ENCODE measurements at places on chromosomes 5 and 9.

GRCh38 chr9:73206851-73207250 lies 55.2 kb downstream of the ANXA1 start:
- no peaks in the 10 kb centered on the region for H3K4me1 ChIP-seq
- DNase-seq = no peak
- H3K36me3 ChIP-seq = no peaks in the 10 kb centered on the region

DNA sequence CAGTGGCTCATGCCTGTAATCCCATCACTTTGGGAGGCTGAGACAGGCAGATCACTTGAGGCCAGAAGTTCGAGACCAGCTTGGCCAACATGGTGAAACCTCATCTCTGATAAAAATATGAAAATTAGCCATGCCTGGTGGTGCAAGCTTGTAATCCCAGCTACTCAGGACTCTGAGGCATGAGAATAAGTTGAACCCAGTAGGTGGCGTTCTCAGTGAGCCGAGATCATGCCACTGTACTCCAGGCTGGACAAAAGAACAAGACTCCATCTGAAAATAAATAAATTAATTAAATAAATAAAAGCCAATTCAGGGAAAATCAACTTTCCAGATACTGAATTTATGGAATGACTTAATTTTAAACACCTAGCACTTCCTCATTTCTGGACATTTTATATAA lies 1722.1 kb downstream of the MAT2B start:
- H3K27me3 ChIP-seq = no peaks in the 10 kb centered on the region
- H3K27ac ChIP-seq = no peak overlapping the region
- no peaks in the 10 kb centered on the region for H3K36me3 ChIP-seq
- no peak overlapping the region for H3K4me3 ChIP-seq
- no peak for DNase-seq
- no peaks in the 10 kb centered on the region for H3K4me1 ChIP-seq

DNA sequence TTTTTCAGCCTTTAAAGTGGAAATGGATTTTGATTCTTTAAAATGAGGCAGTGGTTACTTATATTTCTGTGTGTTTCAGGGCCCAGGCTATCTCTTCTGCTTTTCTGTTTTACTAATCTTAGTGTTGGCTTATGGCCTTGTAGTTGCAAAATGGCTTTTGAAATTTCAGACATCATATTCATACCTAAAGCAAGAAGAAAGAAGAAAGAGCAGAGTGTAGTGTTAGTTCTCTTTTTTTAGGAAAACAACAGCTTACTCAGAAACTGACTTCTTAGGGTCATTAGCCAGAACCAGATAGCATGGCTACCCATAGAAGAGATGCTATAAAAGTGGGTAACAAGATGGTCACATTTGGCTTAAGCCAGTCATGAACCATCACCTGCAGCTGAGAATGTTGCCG lies 20.9 kb downstream of the ZBED3 start:
- DNase-seq = no peak
- no peak overlapping the region for H3K4me3 ChIP-seq
- H3K27ac ChIP-seq = no peak overlapping the region
- no peaks in the 10 kb centered on the region for H3K27me3 ChIP-seq

- H3K36me3 ChIP-seq = peaks cover 2% of the 10 kb centered on the region
- no peak for DNase-seq
- H3K4me3 ChIP-seq = no peak overlapping the region
- no peak overlapping the region for H3K27ac ChIP-seq
Observed at GRCh38 chr9:112809906-112810305, 59.3 kb downstream of the SNX30 start.

GRCh38 chr5:69530561-69531405 lies 29.2 kb upstream of the GTF2H2C start:
- H3K27ac ChIP-seq = no peak overlapping the region
- H3K4me1 ChIP-seq = no peaks in the 10 kb centered on the region
- H3K4me3 ChIP-seq = no peak overlapping the region
- H3K36me3 ChIP-seq = no peaks in the 10 kb centered on the region

GRCh38 chr5:124474528-124475215 lies 271.8 kb downstream of the ZNF608 start:
- DNase-seq = no peak
- H3K4me1 ChIP-seq = no peaks in the 10 kb centered on the region
- H3K27ac ChIP-seq = no peak overlapping the region
- no peaks in the 10 kb centered on the region for H3K27me3 ChIP-seq
- no peak overlapping the region for H3K4me3 ChIP-seq

- H3K27ac ChIP-seq = no peak overlapping the region
- DNase-seq = no peak
- no peaks in the 10 kb centered on the region for H3K36me3 ChIP-seq
- no peaks in the 10 kb centered on the region for H3K4me1 ChIP-seq
- H3K4me3 ChIP-seq = no peak overlapping the region
- H3K27me3 ChIP-seq = peaks cover 7% of the 10 kb centered on the region
Observed at GRCh38 chr5:137392261-137392660, 106.9 kb downstream of the SPOCK1 start.

- H3K27ac ChIP-seq = no peak overlapping the region
- H3K36me3 ChIP-seq = peaks cover 9% of the 10 kb centered on the region
- H3K4me3 ChIP-seq = no peak overlapping the region
- H3K4me1 ChIP-seq = peaks cover 22% of the 10 kb centered on the region
Observed at GRCh38 chr9:99027443-99027842, 77.5 kb upstream of the TGFBR1 start.

GRCh38 chr9:17824191-17824590 lies 245.3 kb downstream of the SH3GL2 start:
- H3K36me3 ChIP-seq = no peaks in the 10 kb centered on the region
- H3K27me3 ChIP-seq = no peaks in the 10 kb centered on the region
- DNase-seq = no peak
- peaks cover 5% of the 10 kb centered on the region for H3K4me1 ChIP-seq

- H3K36me3 ChIP-seq = no peaks in the 10 kb centered on the region
- no peak for DNase-seq
- peaks cover 25% of the 10 kb centered on the region for H3K27me3 ChIP-seq
Observed at GRCh38 chr5:133472829-133473228, 139.5 kb downstream of the FSTL4 start.

DNA sequence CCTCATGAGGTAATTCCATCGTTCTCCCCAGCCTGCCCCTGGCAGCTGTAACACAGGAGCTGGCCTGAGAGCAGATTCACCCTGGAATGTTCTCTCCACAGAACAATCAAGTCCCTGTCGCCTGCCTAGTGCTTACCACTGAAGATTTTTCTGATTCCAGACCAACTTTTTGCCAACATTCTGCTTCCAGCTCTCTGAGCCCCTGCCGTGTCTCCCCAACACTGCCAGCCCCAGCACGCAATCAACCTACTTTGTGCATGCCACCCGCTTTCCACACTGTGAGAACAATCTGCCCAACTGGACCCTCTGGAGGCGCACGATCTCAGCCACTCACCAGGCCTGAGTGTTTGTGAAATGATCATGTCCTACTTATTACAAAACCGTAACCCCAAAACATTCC lies 62.6 kb downstream of the PSMB7 start:
- H3K4me3 ChIP-seq = no peak overlapping the region
- H3K27ac ChIP-seq = no peak overlapping the region
- peaks cover 2% of the 10 kb centered on the region for H3K36me3 ChIP-seq
- DNase-seq = no peak
- peaks cover 15% of the 10 kb centered on the region for H3K4me1 ChIP-seq

DNA sequence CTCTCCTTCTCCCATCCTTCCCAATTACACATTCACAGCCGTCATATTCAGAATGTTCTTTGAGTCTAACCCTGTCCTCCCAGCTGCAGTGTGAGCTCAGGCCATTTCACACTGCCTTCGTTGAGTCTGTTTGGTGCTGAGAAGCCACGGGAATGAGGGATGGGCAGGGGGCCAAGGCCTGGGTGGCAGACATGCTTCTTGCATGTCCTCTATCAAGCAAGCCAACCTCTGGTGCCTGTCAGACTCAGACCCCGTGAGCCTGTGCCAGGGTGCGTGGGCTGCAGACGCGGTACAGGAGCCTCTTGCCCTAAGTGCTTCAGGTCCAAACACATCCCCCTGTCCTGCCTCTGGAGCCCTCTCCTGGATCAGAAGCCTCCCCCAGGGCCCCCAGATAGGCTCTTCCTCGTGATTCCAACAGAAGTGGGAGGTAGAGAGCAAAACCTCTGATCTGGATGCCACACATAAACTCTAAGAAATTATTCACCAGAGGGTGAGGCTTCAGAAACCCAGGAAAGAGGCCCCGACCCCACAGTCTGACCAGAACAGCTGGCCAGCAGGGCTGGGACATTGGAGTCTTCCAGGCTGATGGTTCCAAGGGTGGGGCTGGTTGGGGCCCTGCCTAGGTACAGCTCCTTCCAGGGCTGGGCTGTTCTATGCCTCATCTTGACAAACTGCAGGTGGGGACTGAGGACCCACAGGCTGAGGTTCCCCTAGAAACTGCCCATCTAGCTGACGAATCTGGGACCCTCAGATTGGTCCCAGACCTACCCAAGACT lies 46.7 kb upstream of the CDKN2AIPNL start:
- no peak for DNase-seq
- no peaks in the 10 kb centered on the region for H3K36me3 ChIP-seq

GRCh38 chr5:22567983-22568382 lies 285.2 kb downstream of the CDH12 start:
- H3K4me1 ChIP-seq = no peaks in the 10 kb centered on the region
- H3K27ac ChIP-seq = no peak overlapping the region
- no peaks in the 10 kb centered on the region for H3K36me3 ChIP-seq
- no peaks in the 10 kb centered on the region for H3K27me3 ChIP-seq

GRCh38 chr5:124906339-124907097 lies 160.1 kb upstream of the ZNF608 start:
- H3K36me3 ChIP-seq = no peaks in the 10 kb centered on the region
- DNase-seq = no peak
- peaks cover 11% of the 10 kb centered on the region for H3K4me1 ChIP-seq
- peaks cover 4% of the 10 kb centered on the region for H3K27me3 ChIP-seq

DNA sequence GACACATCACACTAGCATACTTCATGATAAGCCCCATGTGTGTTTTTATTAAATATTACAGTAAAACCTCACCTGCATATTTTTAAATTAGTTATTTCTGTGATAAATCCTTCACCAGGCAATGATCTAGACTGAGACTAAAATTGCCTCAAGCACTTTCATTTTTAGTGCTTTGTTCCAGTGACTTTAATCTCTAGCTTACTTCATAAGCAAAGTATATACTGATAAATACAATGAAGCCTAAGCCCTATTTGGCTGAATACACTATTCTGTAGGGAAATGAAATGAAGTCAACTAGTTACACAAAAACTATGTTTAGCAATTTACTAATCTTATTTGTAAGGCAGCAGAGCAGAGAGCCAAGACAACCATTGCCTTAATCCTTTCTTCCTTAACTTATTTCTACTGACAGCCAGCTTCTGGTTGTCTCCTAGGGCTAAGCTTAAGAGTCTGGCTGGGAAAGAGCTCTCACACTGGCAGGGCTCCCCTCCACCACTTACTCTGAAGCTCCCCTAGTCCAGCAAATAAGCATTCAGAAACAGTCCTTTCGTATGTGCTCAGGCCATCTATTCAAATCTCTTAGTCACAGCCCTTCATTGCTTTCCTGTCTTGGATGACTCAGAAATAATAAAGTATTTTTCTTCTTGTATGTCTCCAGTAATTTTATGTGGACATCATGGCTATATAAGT lies 31.4 kb upstream of the MTAP start:
- DNase-seq = no peak
- H3K27ac ChIP-seq = no peak overlapping the region
- no peak overlapping the region for H3K4me3 ChIP-seq
- H3K4me1 ChIP-seq = peaks cover 14% of the 10 kb centered on the region
- peaks cover 8% of the 10 kb centered on the region for H3K27me3 ChIP-seq
- peaks cover 13% of the 10 kb centered on the region for H3K36me3 ChIP-seq

GRCh38 chr9:86287013-86287412 lies 4.7 kb upstream of the ISCA1 start:
- no peak overlapping the region for H3K27ac ChIP-seq
- peaks cover 9% of the 10 kb centered on the region for H3K4me1 ChIP-seq
- H3K36me3 ChIP-seq = peaks cover 4% of the 10 kb centered on the region
- no peak overlapping the region for H3K4me3 ChIP-seq
- no peaks in the 10 kb centered on the region for H3K27me3 ChIP-seq

DNA sequence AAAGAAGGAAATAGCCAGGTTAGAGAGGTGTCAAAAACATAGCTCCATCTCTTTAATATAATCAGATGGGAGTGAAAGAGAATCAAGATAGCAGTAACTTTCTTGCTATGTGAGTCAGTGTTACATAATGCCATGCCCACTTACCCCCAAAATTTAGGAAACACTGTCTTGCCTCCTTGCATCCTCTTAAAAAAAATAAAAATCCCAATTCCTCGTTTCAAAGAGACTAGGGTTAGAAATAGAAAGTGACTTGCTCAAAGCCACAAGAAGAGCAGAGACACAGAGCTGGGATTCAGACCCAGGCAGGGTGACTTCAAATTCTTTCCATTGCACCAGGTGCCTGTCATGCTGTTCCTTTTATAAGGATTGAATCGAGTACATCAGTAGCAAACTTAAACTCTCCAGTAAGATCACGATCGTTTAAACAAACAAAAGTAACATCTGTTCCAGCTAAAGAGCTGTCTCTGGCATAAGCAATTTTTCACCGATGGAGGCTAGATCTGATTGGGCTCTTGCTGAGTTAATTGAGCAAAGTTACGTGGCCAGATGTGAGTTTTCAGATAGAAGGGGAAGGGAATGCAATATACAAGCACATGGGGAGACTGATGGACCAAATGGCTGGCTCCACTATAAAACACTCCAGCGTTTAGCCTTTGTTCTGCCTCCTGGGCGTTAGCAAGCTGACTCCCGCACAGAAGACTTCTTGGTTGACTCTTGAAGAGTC lies 176.9 kb downstream of the PALM2AKAP2 start:
- no peak overlapping the region for H3K4me3 ChIP-seq
- H3K27me3 ChIP-seq = peaks cover 31% of the 10 kb centered on the region
- H3K36me3 ChIP-seq = peaks cover 1% of the 10 kb centered on the region
- DNase-seq = no peak
- H3K27ac ChIP-seq = no peak overlapping the region

DNA sequence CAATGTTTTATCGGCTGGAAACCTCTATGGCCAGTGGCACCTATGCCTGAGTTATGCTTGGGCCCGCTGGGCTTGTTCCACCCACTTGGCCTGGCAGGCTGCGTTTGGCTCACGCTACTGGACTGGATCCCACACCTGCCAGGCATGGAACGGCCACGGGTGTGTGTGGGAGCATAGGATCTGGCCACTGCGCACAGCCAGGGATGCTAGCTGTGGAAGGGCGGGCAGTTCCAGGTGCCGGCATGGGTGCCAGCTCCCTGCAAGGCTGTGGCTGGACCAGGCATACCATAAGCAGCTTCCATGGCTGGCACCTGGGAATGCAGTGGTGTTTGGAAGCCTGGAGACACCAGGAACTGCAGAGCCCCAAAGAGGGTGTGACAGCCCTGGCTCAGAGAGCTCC lies 1063.9 kb upstream of the ACO1 start:
- no peak for DNase-seq
- H3K4me3 ChIP-seq = no peak overlapping the region
- peaks cover 7% of the 10 kb centered on the region for H3K4me1 ChIP-seq
- H3K27me3 ChIP-seq = no peaks in the 10 kb centered on the region

Data from activated naive CD8-positive, alpha-beta T cell treated with anti-CD3 and anti-CD28 coated beads, Interleukin-2, amount 10 ng/mL, durations not matched to agents 7 days and 5 days (primary cell).